Glutamatergic neuron (in vitro differentiated cells): ENCODE measurements at places on chromosomes 5 and 9. TPM values are rescaled to one million over a fixed set of nuclear protein-coding genes. Genes with fewer than 3 reads are reported as not detected.

TBC1D2 gene
- 7.6 TPM for total RNA-seq

- H3K27ac ChIP-seq, result peak overlapping the region; percentile 80
- H3K36me3 ChIP-seq, result no peaks in the 10 kb centered on the region
- H3K4me3 ChIP-seq, result no peak overlapping the region
- peaks cover 5% of the 10 kb centered on the region for H3K27me3 ChIP-seq
- no peak for DNase-seq
- H3K4me1 ChIP-seq, result peaks cover 19% of the 10 kb centered on the region
These were observed 261.6 kb upstream of the VLDLR start for GRCh38 chr9:2359891-2360471.

NEUROG1 gene
- total RNA-seq, result 222 TPM

GRCh38 chr5:17105744-17106418, 111.5 kb upstream of the BASP1 start:
- DNase-seq, result no peak
- H3K4me3 ChIP-seq, result no peak overlapping the region
- no peak overlapping the region for H3K27ac ChIP-seq
- H3K36me3 ChIP-seq, result no peaks in the 10 kb centered on the region
- H3K4me1 ChIP-seq, result no peaks in the 10 kb centered on the region

GRCh38 chr9:18849890-18850677, 182.9 kb downstream of the SAXO1 start:
- no peak overlapping the region for H3K4me3 ChIP-seq
- no peak for DNase-seq
- H3K27ac ChIP-seq, result no peak overlapping the region
